CD4-positive, alpha-beta T cell treated with Interleukin-17A for 1 hour (primary cell): ENCODE measurements at places on chromosomes 12 and 14.

DNA sequence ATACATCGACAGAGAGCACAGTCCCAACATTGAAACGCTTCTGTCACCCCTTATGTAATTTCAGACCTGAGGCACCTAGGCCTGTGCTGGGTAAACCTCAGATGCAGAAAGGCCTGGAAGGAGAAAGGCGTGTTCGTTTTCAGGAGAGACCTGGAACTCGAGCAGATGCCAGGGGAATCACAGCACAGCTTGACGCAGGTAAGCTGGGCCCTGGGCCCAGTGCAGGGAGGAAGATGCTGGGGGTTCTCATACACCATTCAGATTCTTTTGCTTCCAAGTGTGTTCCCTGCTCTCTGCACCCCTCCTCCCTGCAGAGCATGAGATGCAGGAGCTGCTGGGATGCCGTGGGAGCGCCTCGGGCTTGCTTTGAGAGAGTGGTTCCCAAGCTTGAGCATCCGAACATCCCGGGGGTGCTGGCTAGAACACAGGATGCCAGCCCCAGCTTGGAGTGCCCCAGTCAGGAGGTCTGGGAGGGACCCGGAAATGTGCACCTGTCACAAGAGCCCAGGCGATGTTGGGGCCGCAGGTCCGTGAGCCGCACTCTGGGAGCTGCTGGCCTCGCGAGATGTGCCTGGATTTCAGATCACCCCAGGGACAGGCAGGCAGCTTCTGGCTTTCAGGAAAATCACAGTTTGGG lies 35.9 kb downstream of the FZD10 start:
- DNase-seq: no peak

DNA sequence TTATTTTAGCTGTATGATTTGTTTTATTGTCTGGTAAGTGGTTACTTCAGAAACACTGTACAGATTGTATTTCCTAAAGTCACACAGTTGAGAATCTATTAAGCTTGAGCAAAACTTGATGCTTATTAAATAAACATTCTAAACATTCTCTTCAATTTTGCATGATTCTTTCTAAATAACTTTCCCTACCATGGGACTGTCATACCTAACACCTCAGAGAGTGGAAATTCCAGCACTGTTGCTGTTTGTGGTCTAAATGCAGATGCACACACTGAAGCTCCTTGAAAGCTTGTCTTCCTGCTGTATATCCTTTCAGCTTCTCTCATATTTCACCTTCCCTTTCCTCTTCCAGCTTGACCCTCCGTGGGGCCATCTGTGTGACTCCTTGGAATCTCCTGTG lies 392.0 kb downstream of the LRIG3 start:
- no peak for DNase-seq

DNA sequence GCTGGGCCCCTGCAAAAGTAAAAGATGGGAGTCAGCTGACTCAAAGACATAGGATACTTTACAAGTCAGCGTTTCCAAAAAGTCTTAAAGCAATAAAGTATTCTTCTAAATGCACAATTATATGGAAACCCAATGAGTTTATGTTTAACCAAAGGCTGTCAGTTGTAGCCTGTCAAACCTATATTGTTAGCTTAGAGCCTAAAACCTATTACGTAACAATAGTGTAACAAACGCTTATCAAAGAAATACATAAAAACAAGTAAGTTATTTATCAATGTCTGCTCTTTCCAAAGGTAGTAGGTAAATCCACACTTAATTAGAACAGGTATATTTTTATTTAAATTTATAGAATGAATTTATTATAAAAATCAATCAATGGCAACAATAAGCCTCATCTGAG lies 15.9 kb upstream of the SOS2 start:
- no peak for DNase-seq

GRCh38 chr12:128820723-128821432 lies 2.9 kb downstream of the SLC15A4 start:
- peak; percentile 33 for DNase-seq

DNA sequence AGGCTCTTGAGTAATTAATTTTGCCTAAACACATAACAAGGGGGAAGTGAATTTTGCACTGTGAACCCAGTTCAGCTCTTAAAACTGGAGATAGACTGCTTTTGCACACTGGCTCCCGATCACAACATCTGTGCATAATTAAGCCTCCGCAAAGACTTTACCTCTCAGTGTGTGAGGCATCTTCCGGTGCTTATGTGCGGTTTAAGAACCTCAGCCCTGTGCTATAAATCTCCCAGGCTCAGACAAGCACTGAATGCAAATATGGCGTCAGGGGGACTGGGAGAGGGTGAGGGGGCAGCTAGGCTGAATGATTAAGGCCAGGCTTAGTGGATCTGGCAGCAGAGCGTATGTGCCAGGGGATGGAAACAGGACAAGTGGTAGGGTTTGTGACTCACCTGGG lies 103.3 kb downstream of the ADCK1 start:
- no peak for DNase-seq

GRCh38 chr12:20272801-20273200 lies 95.5 kb upstream of the PDE3A start:
- DNase-seq: no peak

DNA sequence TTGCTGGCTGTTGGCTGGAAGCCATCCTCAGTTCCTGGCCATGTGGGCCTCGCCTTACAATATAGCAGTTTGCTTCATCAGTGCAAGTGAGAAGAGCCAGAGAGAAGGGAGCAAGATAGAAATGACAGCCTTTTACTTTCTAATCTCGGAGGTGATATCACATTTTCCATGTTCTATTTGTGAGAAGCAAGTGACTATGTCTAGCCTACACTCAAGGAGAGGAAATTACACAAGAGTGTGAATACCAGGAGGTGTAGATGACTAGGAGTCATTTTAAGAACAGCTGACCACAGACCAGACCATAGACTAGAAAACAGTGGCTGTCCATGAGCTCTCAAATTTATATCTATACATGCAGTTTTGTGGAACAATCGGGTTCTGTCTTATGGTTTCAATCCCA lies 163.0 kb upstream of the NRXN3 start:
- no peak for DNase-seq

DNA sequence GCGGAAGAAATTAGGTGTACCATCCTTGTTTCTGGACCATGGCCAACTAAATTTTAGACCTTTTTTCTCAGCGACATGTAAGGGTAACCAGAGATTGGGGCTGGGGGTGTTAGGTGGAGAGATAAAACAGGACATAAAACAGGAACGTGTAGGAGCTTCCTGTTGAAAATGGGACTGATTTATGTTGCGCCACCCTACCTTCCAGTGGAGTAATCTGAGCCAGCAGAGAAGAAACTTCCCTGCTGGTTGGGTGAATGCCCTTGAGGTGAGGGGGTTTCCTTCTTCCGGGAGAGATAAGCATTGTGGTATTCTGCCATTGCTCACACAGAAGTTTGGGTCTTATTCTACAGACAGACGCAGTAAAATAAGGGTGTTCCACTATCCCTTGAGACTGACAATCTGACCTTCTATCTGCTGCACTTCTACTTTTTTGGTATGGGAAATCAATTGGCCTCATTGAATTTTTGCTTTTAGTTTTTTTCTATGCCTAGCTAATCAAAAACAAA lies 417.6 kb downstream of the PCNX1 start:
- peak; percentile 74 for DNase-seq

- no peak for DNase-seq
Measured at GRCh38 chr14:22484632-22485031, 104.4 kb downstream of the DAD1 start.
